ENCODE measurements at places on chromosomes 2 and 18.

DNA sequence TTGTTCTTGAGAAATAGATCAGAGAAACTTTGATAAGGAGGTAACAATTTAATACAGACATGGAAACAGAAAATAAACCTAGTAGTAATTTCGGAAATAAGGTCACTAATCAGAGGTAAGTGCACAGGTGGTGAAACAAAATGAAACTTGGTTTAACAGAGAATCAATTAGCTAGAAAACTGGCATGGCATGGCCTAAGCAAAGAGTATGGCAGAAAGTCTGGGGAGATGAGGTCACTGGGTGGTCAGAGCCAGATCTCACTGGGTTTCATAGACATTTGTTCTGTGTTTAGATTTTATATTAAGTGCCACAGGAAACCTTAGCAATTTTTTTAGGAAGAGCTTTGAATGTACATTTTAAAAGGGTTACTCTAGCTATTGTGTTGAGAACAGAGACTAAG is 1216.0 kb upstream of the PIK3C3 start:
- DNase-seq, result no peak

DNA sequence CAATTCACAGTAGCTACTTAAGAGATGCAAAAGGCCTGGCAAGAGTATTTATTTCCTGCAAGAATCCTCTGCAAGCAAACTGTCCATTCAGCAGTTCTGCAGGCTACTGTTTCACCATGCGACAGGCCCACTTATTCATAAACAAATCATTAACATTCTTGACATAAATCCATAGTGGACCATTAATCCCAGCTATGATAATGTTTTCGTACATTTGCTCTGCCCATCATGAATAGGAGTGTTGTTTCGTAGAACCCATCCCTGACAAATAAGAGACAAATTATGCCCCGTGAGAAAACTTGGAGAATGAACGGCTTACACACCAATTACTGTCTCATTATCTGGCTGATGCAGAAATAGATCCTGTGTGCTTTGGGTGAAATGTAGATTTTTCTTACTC is 65.4 kb downstream of the PID1 start:
- DNase-seq, result no peak

GRCh38 chr2:210477496-210477895 is 937 bp upstream of the LANCL1 start:
- DNase-seq, result no peak

GRCh38 chr2:151840216-151841046 is 12.2 kb upstream of the ARL5A start:
- no peak for DNase-seq

DNA sequence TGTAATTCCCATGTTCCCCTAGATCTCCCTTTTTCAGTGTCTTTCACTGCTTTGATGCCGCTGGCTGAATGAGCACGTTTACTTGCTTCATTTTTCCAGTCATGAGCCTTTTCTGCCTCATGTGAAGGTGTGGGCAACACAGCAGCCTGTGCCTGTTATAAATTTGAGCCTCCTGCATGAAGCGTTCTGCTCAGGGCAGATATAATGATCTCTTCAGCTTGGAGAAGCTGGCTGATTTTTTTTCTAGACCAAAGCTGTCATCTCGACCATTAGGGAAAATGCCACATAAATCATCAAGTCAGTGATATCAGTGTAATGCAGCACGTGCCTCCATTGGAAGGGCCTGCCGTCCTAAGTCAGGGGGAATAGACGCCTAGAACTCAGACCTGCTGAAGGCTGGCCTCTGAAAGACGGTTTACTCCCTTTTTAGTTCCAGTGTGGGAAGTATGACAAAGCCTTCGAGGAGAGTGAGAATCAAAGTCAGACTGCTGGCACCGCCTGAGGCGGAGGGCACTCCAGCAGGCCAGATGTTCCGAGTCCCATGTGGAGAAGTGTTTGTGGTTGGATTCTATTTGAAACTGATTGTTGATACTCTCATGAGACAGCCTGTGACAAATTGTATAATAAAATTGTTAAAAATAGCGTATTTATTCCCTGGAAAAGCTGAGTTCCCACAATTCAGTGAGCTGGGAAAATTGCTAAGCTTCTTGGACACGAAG is 196.5 kb downstream of the MYO1B start:
- no peak for DNase-seq

- no peak for DNase-seq
Observed at GRCh38 chr2:187964746-187965145, 326.9 kb upstream of the GULP1 start.

DNA sequence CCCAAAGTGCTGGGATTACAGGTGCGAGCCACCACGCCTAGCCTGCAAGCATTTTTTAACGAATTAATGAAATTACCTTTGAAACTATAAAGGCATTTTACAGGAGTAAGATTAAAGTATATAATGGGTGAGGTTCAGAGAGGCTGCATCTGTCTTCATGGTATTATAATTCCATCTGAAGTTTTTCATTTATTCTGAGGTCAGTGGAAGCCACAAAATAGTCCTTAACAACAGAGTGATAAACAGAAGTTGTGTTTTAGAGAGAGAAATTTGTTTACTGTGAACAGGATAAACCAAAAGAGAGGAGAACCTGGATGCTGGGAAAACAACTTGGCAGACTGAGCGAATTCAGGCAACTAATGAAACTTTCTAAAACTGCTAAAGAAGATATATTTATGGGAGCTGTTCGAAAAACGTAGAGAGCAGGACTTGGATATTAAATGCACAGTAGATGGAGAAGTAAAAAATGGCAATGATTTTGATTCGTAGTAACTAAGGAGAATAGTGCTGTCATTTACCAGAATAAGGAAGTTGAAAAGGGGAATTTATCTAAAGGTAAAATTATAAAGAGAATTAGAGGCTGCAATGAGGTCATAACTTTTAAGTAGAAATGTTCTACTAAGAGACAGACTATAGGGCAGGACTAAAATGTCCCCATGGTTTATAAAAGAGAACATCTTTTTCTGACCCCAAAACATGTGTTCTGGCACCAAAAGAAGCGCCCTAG is 37.9 kb upstream of the ITGA4 start:
- no peak for DNase-seq

- DNase-seq, result no peak
Observed at GRCh38 chr2:150041722-150042425, 445.6 kb downstream of the RND3 start.

DNA sequence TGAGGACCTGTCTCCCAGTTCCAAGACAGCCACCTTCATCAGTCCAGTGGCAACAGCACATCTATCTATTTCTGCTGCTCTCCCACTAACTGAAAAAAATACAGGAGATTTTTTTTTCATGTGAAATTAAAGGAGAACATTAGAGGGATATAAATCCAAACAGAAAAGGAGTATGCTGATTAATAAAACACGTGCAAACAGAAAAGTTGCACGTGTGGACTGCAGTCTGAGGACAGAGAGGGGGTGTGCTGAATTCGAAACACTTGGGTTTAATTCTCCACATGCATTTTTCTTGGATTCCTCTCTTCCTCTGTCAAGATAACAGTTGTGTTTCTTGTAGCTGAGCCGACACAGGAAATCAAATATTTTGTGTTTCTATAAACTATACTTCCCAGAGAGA is 113.4 kb downstream of the CYRIA start:
- no peak for DNase-seq

- DNase-seq, result no peak
Observed at GRCh38 chr2:99899882-99900281, 242.5 kb downstream of the AFF3 start.

GRCh38 chr2:79977792-79978191 is 326.8 kb downstream of the LRRTM1 start:
- DNase-seq, result no peak

DNA sequence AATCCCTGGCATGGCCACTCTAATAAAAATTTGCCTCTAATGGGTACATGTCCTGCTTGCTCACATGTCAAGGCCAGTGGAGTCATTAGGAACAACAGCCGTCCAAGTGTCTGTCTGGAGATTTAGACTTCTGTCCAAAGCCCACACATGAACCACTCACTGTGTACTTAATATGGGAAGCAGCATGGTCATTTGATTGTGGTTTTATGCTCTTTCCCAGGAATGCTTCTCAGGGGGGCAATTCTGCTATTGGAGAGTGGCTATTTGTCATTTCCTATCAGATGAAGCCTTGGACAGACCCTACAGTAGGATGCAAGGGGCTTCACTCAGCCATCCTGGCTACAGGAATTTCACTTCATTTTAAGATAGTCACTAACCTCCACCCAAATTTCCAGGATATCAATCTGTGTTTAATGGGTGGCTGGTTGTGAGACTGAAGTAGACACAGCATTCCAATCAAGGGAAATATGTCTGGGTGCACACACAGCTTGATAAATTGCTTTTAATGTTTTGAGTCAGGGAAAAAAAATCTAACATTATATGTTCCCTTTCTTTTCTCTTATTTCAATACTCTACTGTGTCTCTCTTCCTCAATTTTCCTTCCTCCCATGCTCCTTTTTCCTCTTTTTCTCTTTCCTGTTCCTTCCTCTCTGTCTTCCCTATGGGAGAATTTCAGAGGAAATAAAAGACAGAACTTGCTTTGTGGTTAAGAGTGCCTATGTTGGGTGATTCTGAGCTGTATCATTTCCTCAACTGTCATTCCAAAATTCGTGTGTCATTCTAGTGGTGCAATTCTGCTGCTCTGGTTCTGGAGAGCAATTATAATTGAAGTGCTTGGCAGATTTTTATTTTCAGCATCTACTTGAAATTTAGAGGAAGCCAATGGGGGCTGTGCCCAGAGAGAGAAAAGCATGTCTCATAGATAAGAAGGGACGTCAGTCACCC is 320.1 kb downstream of the OSR1 start:
- DNase-seq, result no peak

GRCh38 chr2:172701250-172701649 is 34.4 kb upstream of the RAPGEF4 start:
- DNase-seq, result no peak

- no peak for DNase-seq
Observed at GRCh38 chr2:98830571-98831145, 99.7 kb upstream of the MGAT4A start.

DNA sequence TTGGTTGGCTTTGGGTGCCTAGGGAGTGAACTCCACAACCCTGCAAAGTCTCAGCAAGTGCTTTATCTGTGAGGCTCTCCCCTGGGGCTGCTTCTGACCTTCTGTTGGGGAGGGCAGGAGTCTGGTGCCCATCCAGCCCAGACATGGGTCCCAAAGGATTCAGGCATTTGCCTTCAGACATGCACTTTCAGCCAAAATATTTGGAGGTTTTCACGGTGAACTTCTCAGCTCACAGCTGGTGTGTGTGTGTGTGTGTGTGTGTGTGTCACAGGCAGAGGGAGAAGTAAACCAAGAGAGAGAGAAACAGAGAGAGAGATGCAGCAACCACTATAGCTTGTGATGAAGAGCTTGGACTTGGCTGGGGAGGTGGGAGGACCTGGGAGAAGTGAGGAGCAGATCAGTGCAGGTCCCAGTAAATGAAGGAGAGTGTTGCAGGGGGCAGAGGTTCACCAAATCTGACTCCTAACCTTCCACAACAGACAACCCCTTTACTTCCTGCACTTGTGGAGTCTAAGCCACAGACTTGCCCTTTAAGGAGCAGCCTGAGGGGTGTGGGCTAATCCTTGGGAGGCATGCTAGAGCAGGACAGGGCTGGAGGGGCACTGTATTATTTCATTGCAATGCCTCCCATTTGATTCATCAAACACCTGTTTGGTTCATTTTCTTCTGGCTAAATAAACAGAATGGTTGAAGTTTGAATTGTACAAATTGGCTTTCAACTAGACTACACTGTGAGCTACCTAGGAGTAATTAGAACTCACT is 14.1 kb downstream of the SLC9A4 start:
- no peak for DNase-seq

DNA sequence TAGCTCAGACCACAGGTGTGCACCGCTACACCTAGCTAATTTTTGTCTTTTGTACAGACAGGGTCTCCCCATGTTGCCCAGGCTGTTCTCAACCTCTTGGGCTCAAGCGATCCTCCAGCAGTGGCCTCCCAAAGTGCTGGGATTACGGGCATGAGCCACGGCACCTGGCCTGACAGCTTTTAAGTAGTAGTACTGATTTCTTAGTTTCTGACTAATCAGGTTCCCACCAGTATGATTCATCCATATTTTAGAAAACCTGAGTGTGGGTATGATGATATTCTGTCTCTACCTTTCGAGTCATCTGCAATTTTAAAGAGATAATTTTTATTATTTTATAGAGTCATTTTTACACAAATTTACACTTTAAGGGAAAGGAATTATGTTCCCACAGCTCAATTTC is 46.4 kb upstream of the GULP1 start:
- DNase-seq, result no peak

DNA sequence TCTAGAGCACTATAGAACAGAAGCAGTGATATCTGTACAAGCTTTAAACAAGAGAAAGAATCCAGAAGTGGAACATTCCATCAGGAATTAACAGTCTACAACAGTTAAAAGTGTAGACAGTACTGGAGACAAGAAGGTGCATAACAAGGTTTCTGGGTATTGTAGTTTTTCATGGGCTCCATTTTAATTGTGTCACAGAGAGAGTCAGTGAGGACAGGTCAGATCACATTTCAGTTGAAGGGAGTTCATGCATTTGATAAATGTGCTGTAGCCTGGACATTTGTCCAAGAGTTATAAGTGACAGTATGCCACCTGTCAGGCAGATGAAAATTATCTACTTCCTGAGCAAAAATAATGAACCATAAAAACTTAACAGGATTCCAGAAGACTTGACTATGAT is 328.6 kb downstream of the CNTNAP5 start:
- no peak for DNase-seq

DNA sequence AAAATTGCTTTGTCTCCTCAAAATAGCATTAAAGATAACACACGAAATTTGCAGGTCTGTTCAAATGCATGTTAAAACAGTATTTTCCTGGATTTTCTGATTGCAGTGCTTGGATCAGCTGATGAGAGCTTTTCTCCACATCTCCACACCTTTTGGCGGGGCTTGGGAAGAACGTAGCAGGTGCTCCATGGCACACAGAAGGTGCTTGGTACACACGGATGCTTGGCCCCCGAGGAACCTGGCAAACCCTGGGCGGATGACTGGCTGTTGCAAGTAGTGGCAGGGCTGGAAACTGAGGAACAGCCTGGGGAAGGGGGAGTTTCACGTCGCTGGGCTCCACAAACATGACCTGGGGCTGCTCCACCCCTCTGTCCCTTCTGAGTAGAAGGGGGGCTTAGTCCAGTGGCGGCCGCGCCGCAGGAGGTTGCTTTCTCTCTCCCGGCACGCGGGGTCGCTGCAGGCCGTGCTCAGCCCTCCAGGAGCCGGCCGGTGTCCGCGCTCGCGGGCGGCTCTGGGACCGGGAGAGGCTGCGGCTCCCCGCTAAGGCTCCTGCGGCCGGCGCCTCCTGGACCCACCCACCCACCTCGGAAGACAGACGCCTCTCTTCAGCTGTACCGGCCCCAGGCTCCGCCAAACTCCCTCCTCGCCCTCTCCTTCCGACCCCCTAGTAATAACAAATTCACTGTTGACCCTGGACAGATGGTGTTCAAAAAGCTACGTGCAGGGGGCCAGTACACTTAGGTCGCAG is 69.3 kb downstream of the MARCO start:
- DNase-seq, result no peak

Measured in NCI-H2029 (cell line).